Mammary epithelial cell (primary cell): ENCODE measurements at places on chromosomes 4 and X.
A peak's percentile ranks its signal among the peaks of the same experiment; 100 is the strongest.

DNA sequence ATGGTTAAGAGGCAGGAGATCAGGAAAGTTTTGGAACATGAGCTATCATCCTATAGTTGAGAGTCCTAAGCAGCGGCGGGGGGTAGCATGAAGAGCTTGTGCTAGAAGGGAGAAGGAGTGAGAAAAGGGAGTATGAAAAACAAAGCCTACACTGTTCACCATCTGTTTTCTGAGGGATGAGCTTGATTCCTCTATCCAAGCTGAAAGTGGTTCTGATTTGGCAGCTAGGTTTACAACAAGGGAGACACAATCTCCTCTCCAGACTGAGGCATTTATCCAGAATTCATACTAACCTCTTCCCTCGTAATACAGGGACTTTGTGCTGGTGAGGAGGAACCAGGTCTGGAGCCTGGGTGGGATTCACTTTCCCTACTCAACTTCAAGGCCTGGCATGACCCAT, 23.5 kb downstream of the TSC22D3 start:
- DNase-seq = no peak

DNA sequence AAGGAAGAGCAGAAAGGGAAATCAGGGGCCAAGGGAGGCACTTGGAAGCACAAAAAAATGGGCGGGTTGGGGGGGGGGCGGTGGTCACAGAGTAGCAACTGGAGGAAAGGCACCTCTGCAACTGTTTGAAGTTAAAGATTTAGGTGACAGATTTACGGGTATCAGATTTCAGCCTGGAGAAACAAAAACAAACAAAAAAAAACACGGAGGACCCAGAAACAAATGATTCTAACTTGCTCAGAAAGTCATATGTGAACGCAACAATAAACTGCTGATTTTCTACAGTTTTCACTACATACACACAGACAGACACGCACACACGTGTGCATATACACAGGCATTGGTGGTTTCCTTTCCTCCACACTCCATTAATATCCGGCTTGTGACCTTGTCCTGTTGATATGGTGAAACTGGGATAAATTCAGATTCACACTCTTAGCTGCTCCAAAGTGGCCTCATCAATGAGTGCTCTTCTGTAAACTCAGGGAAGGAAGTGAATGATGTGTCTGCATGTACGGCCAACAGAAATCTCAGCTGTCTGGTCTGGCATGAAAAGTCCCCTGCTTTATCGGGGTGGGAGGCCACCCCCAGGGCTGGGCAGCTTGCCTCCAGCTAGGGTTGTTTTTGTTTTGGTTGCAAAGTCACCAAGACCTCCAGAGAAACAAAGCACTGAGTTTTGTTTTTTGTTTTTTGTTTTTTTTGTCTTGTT, 54.3 kb downstream of the CHST7 start:
- no peak for DNase-seq

GRCh38 chr4:7155590-7156071, 36.7 kb upstream of the SORCS2 start:
- DNase-seq = peak; percentile 72

GRCh38 chr4:2482693-2483092, 13.8 kb downstream of the RNF4 start:
- no peak for DNase-seq

GRCh38 chrX:43728966-43729365, 72.9 kb downstream of the MAOA start:
- no peak for DNase-seq

- DNase-seq = no peak
Measured at GRCh38 chr4:129532573-129532972, 436.6 kb downstream of the C4orf33 start.

DNA sequence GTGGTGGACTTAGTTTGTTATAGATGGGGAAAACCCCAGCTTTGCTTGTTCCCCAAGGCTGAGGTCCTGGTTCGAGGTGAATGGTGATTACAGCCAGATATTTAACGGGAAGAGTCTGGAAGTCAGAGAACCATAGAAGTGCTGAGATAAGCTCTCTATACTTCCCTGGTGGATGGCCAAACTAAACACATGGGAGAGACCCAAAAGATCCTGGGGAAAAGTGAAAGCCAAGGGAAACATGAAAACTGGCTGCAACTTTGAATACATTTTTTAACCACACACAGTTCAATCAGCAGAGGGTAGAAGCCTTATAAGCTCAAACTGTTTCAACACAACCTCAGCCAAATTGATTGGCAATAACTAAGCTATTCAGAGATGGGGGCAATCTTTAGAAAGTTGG, 29.3 kb upstream of the SRPX start:
- no peak for DNase-seq

DNA sequence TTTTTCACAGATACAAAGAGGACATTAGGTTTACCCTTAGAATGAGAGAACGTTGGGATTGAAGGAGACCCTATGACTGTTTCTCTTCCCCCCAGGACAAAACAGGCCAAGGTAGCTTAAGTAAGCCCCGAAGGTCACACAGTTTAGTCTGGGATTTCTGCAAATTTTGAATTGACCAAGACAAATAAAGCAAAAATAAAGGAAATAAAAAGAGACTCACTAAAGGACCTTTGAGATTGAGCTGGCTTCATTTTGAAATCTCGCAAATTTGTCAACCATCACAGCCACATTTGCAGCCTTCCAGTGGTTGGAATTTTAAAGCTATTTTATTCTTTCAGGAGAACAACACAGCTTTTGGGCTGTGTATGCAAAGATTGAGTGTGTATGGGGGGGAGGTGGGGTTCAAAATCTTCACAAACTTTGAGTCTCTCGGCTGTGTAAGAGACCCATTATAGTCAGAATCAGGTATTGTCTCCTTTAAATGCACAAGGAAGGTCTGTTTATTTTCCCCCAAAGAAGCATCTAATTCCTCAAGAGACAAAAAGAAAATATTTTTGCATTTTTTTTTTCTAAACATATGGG, 4.2 kb downstream of the TMSB4X start:
- DNase-seq = no peak

DNA sequence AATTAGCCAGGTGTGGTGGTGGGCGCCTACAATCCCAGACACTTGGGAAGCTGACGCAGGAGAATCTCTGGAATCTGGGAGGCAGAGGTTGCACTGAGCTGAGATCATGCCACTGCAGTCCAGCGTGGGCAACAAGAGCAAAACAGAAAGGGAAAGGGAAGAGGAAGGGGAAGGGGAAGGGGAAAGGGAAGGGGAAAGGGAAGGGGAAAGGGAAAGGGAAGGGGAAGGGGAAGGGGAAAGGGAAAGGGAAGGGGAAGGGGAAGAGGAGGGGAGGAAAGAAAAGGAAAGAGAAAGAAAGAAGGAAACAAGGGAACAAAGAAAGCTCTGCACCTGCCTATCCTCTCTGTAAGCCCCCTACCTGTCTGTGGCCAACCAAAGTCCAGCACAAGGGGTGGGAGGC, 35.2 kb downstream of the FAM53A start:
- no peak for DNase-seq

- no peak for DNase-seq
Measured at GRCh38 chrX:37755025-37755424, 24.8 kb upstream of the CYBB start.

- DNase-seq = no peak
Measured at GRCh38 chr4:82652062-82652461, 90.3 kb upstream of the TMEM150C start.

DNA sequence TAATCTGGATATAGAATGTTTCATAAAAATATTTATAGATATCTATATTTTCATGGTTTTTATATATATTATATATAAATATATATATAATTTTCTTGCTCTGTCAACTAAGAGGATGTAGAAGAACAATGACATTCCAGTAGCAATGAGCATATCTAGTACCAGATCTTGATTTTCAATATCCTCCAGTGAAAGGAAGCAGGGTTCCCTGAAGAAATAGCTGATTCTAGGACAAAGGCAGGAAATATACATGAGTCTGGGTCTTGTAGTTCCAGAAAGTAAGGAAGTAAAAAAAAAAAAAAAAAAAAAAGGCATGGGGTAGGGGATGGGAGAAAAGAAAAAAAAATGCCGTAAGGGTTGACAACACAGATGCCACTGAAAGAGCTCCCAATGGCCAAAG, 241.4 kb downstream of the RASL11B start:
- no peak for DNase-seq

GRCh38 chr4:122591196-122591595, 29.7 kb downstream of the IL21 start:
- no peak for DNase-seq

DNA sequence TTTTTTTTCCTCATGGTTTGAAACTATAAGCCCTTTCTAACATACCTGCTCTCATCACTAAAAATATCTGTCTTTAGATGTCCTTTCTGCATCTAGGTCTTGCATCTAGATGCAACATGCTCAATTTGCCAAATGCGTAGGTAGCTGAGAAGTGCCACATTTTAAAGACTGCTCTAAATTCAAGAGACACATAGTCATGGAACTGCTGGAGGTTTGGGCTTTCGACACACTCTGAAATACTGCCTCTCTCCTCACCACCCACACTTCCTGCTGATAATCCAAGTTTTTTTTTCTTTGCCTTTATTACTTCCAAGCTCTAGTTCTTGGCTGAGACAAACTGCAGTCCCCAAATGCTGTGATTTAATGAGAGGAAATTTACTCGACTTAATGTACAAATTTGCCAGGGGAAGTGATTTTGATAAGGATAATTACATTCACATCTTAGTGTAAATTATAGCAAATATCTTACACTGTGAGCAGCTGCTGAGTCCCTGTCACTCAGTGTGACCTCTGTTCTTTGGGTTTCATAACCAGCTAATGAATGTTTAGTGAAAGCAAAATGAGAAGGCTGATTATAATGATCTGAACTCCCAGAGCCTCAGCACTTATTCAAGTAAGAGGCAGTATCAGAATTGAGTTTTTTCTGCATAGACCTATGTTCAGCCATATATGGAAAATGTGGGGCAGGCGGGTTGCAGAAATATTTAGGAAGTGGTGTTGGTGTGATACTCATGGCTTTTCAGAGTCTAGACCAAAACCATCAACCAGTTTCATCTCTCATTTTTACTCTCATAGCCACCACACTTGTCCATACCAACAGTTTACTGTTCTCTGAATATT, 31.3 kb downstream of the DRD5 start:
- no peak for DNase-seq

- peak; percentile 86 for DNase-seq
Measured at GRCh38 chrX:108399418-108400165, 38.6 kb downstream of the COL4A6 start.

DNA sequence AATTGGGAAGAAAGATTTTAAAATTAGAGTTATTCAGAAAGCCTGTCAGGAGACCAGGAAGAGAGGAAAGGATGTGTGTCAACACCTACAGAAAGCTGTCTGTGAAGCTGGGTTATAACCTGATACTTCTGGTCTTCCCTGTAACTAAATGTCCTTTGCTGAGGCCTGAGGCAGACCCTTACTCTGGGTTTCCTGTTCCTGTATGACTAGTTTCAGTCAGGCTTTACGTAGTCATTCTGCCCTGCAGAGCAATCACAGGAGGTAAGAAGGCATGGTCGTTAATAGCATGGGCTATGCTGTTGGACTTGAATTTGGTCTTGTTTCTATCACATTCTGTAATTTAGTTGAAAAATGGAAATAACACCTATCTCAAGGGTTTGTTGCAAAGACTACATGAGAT, 110.5 kb upstream of the IGFBP7 start:
- DNase-seq = no peak

DNA sequence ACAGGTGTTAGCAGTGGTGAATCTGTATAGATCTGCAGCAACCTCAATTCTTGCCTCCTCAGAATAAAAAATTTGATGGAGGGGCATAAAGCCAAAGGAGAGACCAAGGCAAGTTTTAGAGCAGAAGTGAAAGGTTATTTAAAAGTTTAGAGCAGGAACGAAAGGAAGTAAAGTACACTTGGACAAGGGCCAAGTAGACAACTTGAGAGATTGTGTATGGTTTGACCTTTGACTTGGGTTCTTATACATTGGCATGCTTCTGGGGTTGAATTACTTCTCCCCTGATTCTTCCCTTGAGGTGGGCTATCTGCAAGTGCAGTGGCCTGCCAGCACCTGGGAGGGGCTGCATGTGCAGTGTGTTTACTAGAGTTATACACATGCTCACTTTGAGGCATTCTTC, 278.8 kb upstream of the NDST3 start:
- no peak for DNase-seq

- DNase-seq = no peak
Measured at GRCh38 chrX:78945186-78945912, at the start of gene P2RY10. TSS of gene P2RY10 (plus strand) at chrX:78945391. CDS start at chrX:78960521, 15,130 bp downstream.

DNA sequence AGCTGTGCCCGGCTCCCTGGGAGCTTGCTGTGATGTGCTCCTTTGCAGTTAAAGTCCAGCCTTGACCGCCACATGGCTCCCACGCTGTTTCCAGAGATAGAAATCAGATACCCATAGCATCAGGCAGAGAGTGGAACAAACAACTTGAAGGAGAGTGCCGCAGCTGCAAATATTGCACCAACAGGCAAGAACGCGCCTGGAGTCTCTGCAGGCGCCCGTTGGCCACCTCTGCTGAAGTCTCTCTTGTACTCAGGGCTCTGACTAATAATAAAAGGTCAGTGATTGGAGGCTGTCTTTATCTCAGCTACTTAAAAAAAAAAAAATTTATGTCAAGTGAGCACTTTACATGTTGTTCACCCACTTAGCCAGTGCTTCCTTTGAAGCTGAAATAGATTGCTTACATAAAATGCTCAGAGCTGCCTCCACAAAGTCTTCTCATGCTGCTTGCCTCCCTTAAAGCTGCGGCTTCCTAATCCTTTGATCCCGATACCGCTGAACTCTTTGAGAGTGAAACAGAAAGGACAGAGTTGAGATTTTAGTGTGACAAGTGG, 30.9 kb upstream of the TENM3 start:
- DNase-seq = peak; percentile 50

- no peak for DNase-seq
Measured at GRCh38 chr4:123113155-123113554, 190.8 kb upstream of the NUDT6 start.

- DNase-seq = no peak
Measured at GRCh38 chr4:7352486-7352885, 82.2 kb downstream of the PSAPL1 start.

DNA sequence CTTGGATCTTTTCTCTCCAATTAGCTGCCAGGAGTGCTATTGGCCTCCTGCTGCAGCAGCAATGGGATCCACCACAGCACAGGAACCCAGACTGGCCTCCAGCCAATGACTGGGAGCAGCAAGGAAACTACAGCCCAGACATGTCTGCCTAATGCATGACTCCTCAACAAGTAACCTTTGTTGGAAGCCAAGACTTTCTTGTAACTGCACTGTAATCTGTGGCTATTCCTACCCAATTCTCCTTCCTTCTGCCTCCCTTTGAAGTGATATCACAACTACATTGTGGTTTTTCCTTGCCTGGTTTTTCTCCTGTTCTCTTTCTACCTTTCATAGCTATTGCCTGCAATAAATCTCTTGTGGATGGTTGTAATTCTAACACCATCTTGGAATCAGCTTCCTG, 39.8 kb downstream of the SNCA start:
- DNase-seq = peak; percentile 86

GRCh38 chr4:141080668-141081067, 52.6 kb downstream of the RNF150 start:
- no peak for DNase-seq

DNA sequence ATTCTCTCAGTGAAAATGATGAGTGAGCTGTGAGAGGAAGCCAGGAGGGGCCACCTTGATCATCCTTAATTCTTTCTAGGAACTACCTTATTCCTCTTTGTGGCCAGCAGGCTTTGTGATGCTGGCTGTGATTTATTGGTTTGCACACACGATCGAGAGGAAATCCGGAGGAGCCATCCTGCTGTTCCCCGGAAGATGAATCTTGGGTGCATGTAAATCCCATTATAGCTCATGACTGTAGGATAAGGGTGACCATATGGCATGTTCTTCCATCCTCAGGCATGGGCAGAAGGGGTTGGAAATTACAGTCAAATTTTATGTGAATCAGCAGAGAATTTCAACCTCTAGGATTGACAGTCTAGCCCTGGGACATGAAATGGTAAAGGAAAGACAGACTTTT, 254.5 kb downstream of the UNC5C start:
- no peak for DNase-seq

- no peak for DNase-seq
Measured at GRCh38 chr4:186167605-186168004, 23.8 kb upstream of the CYP4V2 start.
